ENCODE measurements at places on chromosomes 5 and 9. TPM values are rescaled to one million over a fixed set of nuclear protein-coding genes. Genes with fewer than 3 reads are reported as not detected.

The SPATA31D4 gene
- not detected for polyA plus RNA-seq

The FBXL7 gene
- polyA plus RNA-seq: 23.7 TPM

The RAB3C gene
- 0.43 TPM for polyA plus RNA-seq

The IL7R gene
- polyA plus RNA-seq: 2.0 TPM

- DNase-seq: no peak
Observed at GRCh38 chr5:10600626-10601245, 36.9 kb downstream of the ANKRD33B start.

- no peak for DNase-seq
Observed at GRCh38 chr5:94855543-94855942, 237.1 kb downstream of the SLF1 start.

- DNase-seq: peak; percentile 15
Observed at GRCh38 chr5:141430332-141431113, at the start of gene PCDHGA12. Gene PCDHGA12 (plus strand): TSS chr5:141430507. CDS start chr5:141430760, 253 bp downstream.

DNA sequence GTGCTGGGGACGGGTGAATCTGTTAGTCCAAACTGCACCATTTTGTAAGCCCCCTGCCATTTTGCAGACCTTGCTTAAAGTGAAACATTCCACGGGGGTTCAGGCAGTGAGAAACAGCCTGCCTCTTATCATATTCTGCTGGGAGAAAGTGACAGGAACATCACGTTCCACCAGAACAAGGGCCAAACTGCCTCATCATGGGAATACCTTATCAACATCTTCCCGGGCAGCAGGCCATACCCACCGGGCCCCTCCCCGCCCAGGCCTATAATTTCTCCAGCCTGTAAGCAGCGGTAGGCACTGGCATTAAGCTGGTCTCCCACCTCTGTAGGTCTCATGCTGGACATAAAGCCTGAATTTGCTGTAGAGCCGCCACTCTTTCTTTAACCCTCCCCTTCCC lies 1.5 kb upstream of the CFAP77 start:
- DNase-seq: no peak

GRCh38 chr9:17116400-17116837 lies 18.4 kb upstream of the CNTLN start:
- DNase-seq: no peak

DNA sequence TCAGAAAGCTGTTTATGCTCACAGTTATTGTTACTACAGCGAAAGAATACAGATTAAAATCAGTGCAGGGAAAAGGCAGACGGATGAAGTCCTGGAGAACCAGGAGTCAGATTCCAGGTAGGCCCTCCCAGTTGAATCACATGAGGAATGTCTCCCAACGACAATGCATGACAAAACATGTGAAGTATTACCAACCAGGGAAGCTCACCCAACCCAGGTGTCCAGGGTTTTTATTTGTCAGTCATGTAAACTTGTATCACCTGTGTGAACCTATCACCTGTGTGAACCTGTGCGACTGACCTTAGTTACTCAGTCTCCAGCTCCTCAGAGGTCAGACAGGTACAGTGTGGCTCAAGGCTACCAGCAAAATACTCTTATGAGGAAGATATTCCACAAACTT lies 63.9 kb downstream of the KIAA1958 start:
- no peak for DNase-seq

- no peak for DNase-seq
Observed at GRCh38 chr5:72543365-72543764, 36.2 kb upstream of the ZNF366 start.

DNA sequence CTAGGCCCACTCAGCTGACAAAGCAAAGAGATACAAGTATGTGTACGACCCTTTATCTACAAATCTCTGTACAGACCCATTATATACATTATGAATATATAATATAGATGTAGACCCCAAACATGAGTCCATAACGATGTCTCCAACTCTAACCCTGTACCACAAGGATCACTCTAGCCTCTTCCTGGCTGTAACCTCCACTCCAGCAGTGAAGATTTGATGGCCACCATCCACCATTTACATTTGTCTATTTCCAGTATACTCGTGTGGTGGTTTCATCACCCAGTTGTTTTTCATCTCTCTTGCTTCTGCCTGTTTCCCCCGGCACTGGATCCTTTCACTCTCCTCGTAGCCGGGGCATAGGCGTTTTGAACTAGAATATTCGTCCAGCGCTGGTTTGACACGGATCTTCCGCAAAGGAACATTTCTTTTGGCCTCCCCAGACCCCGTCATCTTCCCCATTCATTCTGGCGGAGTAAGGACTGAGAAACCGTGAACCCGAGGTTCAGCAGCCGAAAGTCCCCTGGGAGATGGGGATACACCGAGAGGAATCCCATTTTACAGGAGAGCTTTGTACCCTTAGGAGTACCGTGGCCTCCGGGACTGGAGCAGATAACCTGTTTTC lies 828 bp upstream of the TRIO start:
- no peak for DNase-seq

GRCh38 chr5:175620527-175620926 lies 37.3 kb upstream of the HRH2 start:
- DNase-seq: no peak

- no peak for DNase-seq
Observed at GRCh38 chr9:97994703-97995102, 11.6 kb downstream of the ANP32B start.

GRCh38 chr9:70228611-70229010 lies 30.2 kb upstream of the SMC5 start:
- DNase-seq: no peak

- DNase-seq: no peak
Observed at GRCh38 chr9:38075272-38075671, 6.2 kb upstream of the SHB start.
